ENCODE measurements at places on chromosomes 4 and X.

DNA sequence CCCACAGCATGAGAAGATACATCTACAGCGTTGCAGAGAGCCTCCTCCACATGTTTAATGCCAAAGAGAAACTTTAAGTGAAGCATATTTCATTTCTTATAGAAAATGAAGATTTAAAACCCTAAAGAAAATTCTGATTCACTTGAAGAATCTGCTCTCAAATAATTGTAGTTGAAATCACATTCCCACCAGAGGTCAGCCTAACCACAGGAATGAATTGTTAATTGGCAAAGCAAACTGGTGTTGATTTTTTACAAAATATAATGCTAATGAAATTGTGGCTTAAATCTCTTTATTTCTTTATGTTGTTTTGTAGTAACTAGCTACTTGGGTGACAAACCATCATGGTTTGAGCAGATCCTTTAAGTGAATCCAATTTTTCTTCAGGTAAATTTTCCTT lies 31.1 kb upstream of the WDR17 start:
- peak; percentile 46 for DNase-seq

DNA sequence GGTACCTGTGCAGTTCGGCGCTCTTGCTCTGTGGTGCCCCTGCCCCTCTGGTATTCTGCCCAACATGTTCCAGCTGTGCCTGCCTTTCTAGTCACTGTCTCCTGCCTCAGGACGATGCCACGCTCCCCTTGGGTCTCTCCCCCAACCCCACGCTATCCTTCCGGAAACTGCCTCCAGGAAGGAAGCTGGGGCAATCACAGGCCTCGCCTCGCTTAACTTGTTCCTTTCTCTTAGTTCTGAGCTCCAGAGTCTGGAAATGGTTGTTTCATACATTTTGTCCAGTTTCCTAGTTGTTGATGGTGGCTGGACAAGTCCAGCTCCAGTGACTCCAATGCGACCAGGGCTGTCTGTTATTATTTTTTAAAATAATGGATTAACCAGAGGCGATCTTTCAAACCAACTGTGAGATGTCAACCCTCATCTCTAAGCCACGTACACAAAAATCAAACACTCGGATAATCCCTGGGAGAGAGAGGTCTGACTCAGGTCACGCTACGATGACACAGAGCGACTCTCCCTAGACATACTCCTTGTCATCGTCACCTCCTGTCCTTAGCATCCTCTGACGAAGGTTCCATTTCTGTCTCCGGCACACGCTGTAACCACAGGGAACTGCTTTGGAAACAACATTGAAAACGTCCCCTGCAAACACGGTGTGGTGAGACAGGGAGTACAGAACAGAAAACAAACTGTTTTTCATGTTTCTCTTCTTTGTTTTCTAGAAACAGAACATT lies 62.5 kb downstream of the ABLIM2 start:
- no peak for DNase-seq

GRCh38 chr4:11053601-11054220 lies 369.1 kb upstream of the CLNK start:
- DNase-seq = peak; percentile 5

DNA sequence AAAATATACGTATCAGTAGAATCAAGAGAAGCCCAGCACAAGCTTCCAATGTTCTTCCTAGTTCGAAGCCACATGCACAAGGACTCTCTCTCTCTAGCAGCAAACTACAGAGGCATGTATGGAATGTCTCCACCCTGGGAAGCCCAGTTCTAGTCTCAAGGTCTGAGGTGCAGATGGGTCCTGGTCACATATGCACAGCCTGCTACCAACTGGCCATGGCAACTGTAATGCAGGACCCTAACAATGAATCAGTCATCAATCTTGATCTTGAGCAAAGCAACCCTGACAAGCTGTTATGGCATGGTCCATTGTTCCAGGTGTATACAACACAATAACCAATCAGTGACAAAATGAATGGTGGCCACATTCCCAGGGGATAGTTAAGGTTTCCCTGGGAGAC lies 55.8 kb downstream of the MBNL3 start:
- no peak for DNase-seq

- peak; percentile 9 for DNase-seq
Measured at GRCh38 chr4:102324730-102325129, 20.6 kb downstream of the SLC39A8 start.

DNA sequence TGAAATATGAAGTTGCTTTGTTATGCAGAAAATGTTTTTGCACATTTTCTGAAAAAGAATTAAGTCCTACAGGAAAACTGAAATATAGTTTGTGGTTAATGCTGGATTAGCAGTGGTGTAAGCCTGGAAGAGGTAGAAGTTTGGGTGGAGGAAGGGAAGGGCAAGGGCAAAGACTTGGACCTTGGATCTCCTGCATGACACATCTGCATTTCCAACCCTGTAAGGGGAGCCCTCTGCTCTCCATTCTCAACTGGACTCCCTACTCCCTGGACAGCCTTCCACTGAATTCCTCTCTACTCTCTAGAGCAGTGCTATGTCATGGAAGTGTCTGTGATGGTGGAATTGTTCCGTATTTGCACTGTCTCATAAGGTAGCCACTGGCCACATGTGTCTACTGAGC lies 4.6 kb downstream of the CASP6 start:
- no peak for DNase-seq

DNA sequence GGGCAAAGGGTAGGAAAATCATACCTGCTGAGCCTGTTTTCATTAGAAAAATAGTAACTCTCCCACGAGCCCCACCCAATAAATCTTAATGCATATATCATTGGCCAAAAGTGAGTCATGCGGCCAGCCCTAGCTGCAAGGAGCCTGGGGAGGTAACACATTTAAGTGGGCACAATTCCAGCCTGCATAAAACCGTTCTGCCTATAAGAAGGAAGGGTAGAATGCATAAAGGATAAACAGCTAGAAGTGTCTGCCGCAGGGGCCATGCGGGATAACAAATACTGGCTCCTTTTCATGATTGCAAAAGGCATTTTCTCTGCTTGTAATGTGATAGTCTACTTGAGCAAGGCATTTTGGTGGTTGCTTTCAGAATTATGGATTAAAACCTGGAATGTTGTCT lies 37.1 kb downstream of the EFHC2 start:
- DNase-seq = peak; percentile 0

- DNase-seq = no peak
Measured at GRCh38 chrX:7127056-7127455, 20.5 kb upstream of the STS start.

GRCh38 chrX:38435130-38435529 lies 82.7 kb downstream of the OTC start:
- no peak for DNase-seq

DNA sequence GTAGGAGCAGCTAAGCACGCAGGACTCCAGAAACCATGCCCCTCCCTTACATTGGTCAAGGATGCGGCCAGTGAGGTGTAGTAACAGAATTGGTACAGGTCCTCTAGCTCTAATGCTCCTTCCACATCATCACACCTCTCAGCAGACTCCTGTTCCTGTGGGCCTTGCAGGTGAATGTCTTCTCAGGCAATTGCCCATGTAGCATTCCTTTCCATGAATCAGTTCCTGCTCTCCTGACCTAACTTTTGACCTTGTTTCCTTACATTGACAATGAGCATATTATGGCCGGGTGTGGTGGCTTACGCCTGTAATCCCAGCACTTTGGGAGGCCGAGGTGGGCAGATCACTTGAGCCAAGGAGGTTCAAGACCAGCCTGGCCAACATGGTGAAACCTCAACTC lies 31.3 kb downstream of the MAP7D3 start:
- DNase-seq = no peak

- DNase-seq = no peak
Measured at GRCh38 chr4:6196871-6197270, 3.5 kb downstream of the JAKMIP1 start.

- DNase-seq = no peak
Measured at GRCh38 chrX:13467243-13467642, 102.2 kb upstream of the EGFL6 start.

GRCh38 chr4:15020502-15021286 lies 18.4 kb downstream of the CPEB2 start:
- DNase-seq = no peak

DNA sequence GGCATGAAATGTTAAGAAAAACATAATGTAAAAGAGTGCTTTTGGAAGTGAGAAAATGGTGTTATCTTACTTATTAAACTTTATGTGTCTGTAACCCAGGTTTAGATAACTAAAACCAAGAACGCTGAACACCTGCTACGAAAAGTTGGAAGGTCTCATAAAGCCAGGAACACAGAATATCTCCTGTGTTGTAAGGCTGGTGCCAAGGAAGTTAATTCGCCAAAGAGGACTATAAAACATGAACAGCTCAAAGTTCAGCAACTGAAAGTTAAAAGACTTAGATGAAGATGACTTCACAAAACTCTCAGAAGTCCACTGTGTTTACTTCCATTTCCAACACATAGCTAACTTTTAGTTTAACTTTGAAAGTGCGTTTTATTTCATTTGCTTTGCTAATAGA lies 54.3 kb downstream of the GPRIN3 start:
- no peak for DNase-seq

- DNase-seq = no peak
Measured at GRCh38 chrX:11836284-11836683, 78.2 kb downstream of the MSL3 start.

DNA sequence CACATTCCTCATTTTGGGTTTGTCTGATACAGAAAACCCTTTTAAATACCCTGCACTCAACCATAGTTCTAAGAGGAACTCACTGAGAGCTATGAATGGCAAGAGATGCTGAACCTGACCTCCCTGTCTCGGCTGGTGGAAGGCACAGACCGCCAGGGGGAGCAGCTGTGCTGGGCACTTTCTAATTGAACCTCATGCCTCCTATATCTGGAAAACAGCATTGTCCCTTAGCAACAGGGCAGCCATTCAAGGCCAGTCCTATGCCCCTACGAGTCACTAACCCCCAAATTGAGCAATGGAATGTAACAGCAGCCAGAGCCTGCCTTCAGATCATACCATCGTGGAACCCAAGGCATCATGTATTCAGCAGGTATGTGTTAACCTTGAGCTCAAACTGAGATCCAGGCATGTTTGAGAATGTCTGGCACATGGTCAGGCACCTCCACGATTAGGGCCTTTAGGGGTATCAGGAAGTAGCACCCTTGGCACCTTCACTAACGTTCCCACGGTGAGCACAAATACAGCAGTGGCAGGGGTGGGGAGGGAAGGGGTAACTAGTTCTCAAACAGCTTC lies 5.1 kb downstream of the USP27X start:
- peak; percentile 45 for DNase-seq

- no peak for DNase-seq
Measured at GRCh38 chr4:65597697-65598096, 72.6 kb downstream of the EPHA5 start.

DNA sequence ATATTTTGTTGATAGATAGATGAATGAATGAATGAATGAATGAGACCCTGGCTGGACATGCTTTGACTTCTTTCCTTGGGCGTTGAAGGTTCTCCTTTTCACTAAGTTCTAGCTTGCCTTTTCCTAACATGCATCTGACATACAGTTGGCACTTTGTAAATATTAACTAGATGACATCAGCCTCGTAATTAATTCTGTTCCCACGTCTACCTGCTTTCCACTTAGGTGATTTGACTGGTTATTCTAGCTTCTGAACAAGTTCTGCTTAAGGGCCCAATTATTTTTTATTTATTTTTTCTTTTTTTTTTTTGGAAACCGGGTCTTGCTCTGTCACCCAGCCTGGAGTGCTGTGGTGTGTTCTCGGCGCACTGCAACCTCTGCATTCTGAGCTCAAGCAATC lies 13.9 kb upstream of the RASL11B start:
- no peak for DNase-seq

DNA sequence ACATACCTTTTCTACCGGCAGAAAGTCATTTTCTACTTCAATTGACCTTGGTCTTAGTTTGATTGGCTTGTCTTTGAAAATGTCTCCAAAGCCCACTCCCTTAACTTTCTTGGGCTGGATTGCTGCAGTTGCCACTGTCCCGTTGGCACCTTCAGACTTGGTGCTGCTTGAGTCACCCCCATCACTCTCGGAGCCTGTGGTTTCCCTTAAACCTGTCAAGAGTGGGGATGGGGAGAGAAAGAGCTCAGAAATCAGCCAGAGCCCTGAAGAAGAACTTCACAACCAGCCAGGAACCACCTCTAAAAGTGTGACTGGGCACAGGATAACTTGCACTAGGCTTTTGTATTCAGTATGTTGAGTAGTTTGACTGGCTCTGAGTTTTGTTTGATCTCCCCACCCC lies 168.5 kb upstream of the MAP3K15 start:
- no peak for DNase-seq

GRCh38 chr4:161555689-161556660 lies 607.8 kb downstream of the FSTL5 start:
- DNase-seq = peak; percentile 58

- DNase-seq = no peak
Measured at GRCh38 chrX:1909419-1910206, 294.8 kb downstream of the ASMT start.

GRCh38 chr4:89290727-89291516 lies 16.7 kb downstream of the GPRIN3 start:
- no peak for DNase-seq

DNA sequence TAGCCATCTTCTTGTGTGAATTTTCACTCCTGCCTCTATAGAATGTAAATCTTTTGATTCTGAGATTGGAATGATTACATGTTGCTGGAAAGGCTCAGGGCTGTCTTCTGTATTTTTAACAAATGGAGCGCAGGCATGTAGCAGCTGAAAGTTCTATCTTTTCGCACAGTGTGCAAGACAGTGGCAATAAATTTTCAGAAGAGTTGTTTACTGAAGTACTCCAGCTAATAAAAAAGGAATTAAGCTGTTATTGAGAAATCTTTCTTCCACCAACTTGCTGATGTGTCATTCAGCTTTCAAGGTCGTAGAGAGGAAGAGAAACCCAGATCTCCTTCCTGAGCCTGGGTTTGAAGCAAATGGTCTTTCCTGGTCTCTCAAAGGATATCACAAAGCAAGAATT lies 122.0 kb upstream of the PUDP start:
- peak; percentile 18 for DNase-seq

GRCh38 chr4:45072981-45073380 lies 346.6 kb upstream of the GNPDA2 start:
- no peak for DNase-seq

- DNase-seq = no peak
Measured at GRCh38 chrX:48737940-48738339, 23.6 kb upstream of the GLOD5 start.

DNA sequence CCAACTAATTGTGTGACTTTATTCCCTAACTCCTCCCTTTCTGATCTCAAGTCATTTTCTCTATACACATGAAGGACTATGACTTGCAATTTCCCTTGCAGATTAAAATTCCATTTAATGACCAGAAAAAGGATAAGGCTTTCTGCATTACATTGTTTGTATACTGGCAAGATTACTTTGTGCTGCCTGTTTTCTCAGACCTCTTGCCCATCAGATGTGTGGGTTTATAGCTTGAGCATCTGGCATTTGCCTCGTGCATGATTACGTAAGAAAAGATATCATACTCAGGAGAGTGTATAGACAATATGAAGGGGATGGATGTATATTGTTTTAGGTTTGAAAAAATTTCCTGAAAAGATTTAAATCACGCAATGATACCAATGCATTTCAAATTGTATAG lies 593.8 kb upstream of the SLIT2 start:
- DNase-seq = no peak

- DNase-seq = no peak
Measured at GRCh38 chrX:123728016-123728415, 4.8 kb downstream of the THOC2 start.
